Mesothelial cell of epicardium (in vitro differentiated cells): ENCODE measurements at places on chromosomes 13 and 19. TPM values are rescaled to one million over a fixed set of nuclear protein-coding genes. Genes with fewer than 3 reads are reported as not detected.

DNA sequence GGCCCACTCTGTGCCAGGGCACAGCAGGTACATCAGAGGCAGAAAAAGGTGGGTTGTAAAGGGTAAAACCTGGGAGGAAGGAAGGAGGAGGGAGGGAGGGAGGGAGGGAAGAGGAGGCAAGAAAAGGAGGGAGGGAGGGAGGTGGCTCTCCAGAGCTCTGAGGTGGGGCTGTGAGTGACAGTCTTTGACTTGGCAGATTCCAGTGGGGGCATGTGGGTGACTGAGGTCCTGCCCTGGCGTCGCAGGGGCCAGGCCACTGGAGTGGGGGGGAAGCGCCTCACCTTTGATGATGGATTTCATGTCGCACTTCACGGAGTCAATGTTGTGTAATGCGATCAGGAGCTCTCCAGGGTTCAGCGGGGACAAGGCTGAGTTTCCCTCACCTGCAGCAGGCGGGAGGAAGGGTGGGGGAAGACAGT is 6.0 kb upstream of the RSPH6A start:
- no peak for DNase-seq

- DNase-seq: no peak
These were observed 23.6 kb downstream of the RANBP3 start for GRCh38 chr19:5954293-5954692.

DNA sequence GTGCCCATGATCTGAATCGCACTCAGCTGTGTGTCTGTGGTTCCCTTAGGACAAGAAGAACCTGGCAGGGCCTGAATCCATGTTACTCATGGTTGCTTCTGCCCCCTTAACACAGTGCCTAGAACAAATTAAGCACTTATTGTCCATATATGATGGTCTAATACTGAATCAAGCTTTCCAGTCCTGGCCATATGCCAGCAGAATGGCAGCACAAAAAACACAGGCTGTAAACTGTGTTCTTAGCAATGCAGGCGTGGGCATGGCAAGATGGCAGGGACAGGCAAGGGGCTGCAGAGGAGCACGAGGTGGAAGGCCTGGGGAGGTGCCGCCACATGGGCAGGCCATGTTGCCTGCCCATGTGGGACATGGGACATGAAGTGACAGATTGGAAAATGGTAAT is 68.2 kb downstream of the LATS2 start:
- DNase-seq: no peak

DNA sequence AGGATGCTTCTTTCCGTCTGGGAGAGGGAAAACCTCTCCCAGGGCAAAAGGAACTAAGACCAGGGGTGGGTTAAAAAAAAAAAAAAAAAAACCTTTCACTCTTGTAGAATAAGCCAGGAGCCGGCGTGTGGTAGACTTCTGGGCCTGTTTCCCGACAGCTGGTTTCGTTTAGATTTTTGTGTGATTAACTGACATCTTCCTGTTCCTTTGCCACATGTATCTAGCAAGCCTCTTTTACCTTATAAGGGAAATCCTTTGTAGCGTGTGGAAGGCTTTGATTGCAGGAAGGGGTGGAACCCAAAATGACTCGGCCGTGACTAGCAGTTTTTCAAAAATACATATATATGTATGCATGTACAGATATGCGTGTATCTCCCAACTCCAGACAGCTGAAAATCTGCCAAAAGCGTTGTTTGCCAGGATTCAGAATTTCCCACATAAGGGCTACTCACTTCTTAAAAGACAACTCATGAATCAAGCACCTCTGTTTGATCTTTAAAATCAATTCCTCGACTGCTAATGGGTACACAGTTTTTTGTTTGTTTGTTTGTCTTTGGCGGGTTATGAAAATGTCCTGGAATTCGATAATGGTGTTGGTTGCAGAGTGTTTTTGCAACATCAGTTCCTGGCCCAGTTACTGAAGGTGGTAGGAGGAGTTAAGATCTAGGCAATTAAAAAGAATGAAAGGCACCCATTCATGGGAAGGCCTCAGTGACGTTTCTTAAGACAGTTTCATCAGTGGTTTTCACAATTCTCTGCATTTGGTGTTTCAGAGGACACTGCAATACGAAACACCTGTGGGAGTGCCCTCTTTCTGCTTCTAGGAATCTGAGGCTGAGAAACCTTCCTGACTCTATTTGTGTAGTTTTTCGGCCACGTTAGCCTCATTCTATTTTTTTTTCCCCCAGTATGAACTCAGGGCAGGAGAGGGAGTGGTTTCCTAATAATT is 2.7 kb downstream of the TPM4 start:
- no peak for DNase-seq

DNA sequence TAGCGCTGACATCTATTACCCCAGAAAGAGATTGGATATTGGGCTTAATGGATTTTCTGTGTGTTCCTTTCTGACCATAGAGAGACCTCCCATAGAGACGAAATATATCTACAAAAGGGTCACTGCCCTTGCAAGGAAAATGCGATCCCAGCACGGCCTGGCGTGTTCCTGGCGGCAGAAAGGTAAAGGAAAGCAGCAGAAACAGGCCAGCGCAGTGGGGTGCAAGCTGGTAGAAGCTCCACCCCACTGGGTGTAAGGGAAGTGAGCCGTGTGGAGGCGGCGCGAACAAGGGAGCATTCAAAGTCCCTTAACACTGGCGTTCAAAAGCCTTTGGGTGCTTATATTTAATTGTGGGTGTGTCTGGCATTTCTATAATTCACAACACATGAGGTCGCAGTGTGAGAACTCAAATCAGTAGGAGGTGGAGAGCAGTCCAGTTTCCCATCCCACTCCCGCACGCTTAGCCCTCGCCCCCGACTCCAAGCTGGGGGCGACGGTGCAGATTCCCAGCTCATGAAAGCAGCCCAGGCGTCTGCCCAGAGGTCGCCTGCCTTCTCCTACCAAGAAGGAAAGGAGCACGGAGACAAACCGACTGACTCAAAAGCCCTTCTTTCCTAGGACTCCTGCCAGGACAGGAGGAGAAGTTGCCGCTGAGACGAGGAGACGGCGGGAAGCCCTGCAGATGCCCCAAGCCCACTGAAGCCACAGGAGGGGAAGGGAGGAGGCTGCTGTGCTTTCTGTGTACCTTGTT is 478.4 kb downstream of the FOXO1 start:
- DNase-seq: no peak

The PSG7 gene
- not detected in 3 replicates for total RNA-seq

DNA sequence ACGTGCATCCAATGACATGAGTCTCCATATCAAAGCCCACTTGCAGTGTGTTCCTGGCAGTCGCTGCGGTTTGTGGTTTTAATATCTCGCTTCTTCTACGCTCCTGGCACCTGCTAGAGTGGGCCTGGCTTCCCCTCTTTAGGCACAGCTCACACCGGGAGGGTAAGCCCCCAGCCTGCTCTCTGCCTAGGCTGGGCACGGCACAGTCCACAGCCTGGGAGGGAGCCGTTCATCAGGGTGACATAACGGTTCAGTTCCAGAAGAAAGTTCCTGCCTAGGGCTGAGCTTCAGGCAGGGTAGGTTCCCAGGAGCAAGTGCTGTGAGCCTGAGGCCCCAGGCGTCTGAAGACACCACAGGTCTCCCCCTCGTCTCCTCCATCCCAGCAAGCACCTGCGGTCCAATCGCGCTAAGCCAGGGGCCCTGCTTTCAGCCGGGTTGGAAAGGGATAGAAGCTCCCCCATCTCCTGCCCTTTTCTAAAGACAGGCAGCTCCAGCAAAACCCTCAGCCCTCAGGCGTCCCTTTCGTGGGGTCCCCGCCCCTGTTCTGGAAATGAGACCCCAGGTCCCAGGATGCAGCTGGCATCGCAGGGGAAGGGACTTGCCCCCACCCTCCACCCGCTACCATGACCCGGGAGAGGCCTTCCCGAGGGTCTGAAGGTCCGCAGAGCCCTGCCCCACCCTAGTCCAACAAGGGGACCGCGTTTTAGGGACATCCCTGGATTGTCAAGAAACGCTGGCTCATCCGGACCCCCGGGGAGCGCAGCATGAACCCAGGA is 121.6 kb upstream of the ZNF507 start:
- DNase-seq: no peak

DNA sequence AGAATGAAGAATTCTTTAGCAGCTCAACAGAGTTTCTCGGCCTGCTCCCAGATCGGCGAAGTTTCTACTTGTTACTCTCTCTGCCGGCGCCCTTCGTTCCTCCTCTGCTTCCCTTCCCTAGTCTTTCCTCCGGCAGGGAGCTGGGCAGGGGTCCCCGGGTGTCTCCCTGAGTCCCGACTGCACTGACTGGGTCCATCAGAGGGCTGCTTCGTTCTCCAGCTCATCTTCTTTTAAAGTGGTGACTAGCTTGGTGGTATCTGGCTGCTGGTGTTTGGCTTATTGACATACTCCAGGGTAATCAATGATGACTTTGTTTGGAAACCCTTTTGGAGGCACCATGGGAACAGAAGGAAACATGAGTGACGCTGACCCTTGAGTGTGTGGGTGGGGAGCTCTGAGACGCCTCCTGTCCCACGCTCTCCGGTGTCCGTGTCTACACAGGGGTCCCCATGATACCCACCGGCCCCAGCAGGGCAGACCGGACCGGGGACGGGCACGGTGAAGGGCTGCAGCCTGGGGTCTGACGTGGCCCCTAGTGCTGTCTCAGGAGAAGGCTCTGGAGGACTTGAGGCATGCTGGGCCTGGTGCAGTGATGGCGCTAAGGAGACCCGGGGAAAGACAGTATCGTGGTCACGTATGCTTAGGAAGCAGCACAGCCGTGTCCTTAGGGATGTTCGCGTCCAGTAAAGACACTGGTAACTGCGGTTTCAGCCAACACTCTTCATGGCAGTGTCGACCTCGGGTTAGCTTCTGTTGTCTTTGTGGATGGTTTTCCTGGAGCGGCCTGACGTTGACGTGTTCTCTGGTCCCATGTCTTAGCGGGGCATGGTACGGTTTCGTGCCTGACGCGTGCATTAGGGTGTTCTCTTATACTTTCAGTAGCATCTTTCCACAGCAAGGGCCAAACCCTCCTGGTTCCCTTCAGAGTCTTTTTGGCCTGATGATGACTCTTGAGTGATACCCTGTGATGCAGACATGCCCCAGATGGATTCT is 23.8 kb downstream of the NAXD start:
- DNase-seq: no peak

- DNase-seq: no peak
These were observed 290.9 kb upstream of the SOX21 start for GRCh38 chr13:95003019-95003813.

GRCh38 chr13:71877256-71877653 is 10.3 kb upstream of the DACH1 start:
- no peak for DNase-seq

The IGFL2 gene
- total RNA-seq: 2.0 to 3.7 TPM (median 3.7 TPM) in 3 replicates

The CABP5 gene
- total RNA-seq: not detected in 3 replicates

DNA sequence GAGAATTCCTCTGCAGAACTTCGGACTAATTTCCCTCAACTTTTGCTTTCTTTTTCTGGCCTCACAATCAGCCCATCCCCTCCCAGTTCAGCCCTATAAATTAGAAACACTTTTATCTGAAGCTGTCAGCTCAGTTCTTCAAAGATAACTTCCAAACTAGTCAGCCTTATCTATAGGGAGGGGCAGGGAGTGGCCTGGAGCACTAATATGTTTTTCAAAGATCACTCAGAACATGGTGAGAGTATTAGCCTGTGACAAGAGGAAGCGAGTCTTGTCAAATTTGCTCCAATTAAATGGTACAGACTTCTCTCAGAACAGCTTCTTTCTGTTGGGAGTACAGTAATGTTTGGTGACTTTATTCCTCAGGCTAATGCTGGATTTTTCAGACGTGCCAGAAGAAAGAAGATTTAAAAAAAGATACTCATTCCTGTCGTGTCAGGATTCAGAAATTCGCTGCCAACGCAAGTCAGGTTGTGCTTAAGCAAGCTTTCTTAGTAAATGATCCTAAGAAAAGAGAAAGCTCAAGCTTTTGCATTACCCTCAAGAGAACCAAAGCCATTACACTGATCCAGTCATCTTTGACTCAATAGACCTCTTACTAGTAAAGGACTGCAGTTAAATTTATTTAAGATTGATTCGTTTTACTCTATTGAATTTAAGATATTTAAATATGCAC is 1033.6 kb downstream of the SLITRK5 start:
- DNase-seq: no peak

DNA sequence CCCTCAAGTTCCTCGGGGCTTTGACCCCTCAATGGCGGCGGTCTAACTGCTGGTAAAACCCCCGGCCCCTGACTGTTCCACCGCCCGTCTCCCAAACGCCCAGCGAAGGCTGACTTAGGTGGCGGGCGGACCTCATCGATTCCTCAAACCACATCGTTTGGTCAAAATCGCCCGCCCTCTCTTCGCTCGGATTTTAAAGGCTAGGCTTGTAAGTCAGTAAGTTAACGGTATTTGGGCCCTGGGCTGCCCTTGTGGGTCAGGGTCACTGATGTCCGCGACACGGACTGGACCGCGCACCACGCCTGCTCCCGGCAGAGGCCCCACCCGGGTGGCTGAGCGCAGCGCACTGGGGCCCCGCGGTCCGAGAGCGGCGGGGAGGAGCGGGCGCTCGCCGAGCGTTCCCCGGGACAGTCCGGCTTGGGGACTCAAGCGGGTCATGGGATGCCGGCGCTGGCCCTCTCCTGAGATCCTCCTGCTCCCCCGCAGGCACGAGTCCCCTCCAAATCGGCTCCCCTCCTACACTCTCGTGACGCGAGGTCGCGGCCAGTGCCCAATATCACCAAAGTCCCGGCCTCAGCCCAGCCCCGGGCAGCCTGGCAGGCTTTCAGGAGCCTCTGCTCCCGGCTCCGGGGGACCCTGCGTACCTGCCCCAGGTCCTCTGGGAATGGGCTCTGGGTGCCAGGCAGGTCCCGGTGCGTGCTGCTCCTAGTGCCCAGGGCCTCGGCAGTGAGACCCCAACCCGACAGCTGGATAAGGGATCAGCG is 1.0 kb downstream of the FLT1 start:
- DNase-seq: no peak

- DNase-seq: no peak
These were observed 714.5 kb downstream of the UQCRFS1 start for GRCh38 chr19:28498404-28498976.

GRCh38 chr13:31998131-31998530 is 33.4 kb upstream of the FRY start:
- DNase-seq: no peak

The SPTBN4 gene
- total RNA-seq: 1.5 to 3.4 TPM (median 1.7 TPM) in 3 replicates

The ACP7 gene
- total RNA-seq: not detected in 3 replicates

DNA sequence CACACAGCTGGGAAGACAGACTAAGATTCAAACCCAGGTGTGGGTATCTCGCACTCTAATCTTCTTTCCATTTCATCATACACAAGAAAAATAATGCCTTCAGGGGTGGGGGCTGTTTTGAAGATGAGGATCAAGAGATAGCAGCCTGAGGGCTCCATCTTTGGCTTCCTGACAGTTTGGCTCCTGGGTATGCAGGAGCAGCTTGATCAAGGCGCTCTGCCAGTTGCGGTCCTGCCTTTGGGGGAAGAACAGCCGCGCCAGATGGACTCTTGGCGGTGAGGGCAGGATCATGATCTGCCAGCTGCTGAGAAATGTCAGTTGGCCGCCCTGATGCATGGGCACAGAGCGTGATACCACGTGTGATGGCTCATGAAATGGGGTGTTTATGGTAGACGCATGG is 119.1 kb downstream of the IER2 start:
- DNase-seq: no peak

- DNase-seq: no peak
These were observed 95.8 kb downstream of the WASF3 start for GRCh38 chr13:26653310-26653709.

DNA sequence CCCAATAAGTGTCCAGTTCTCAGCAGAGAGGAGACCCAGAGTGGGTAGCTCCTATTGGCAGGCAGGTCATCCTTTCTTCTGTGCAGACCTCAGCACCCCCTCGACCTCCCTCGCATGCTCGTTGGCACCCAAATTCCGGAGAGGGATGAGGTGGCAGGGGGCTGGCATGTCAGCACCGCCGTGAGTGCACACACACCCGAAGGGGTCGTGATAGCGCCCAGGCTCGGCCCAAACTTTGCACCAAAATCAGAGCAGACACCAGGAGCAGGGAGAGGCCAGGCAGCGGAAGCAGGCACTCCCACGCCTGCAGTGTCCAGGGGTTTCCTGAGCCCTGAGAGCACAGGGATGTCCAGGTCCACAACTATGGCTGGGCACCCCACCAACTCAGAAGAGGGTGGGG is 1503.8 kb upstream of the PCDH20 start:
- no peak for DNase-seq
